NCI-H1417 (cell line): ENCODE measurements at places on chromosomes 12 and 14.

- DNase-seq: no peak
Observed at GRCh38 chr12:11768233-11768965, 118.9 kb downstream of the ETV6 start.

GRCh38 chr12:30010071-30011052 lies 226.6 kb upstream of the TMTC1 start:
- no peak for DNase-seq

- DNase-seq: no peak
Observed at GRCh38 chr14:68948686-68949600, 30.2 kb downstream of the ACTN1 start.

DNA sequence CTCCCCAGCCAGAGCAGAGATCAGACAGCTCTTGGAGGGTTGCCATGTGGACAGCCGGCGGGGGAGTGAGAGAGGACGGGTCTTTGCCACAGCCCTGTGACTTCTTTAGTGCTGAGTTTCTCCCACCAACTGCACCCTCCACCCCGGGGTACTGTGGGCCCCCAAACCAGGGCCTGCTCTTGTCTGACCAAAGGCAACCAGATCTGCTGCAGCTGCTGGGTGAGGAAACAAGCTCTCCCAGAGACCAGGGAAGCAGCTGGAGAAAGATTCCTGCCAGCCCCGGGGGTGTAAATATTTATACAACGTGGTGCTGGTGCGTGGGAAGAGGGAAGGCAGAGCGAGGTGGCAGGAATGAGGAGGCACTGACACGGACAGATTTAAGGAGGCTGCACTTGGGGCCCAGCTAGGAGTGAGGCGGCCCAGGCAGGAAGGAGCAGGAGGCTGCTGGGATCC lies 14.3 kb upstream of the ZFP36L1 start:
- no peak for DNase-seq

DNA sequence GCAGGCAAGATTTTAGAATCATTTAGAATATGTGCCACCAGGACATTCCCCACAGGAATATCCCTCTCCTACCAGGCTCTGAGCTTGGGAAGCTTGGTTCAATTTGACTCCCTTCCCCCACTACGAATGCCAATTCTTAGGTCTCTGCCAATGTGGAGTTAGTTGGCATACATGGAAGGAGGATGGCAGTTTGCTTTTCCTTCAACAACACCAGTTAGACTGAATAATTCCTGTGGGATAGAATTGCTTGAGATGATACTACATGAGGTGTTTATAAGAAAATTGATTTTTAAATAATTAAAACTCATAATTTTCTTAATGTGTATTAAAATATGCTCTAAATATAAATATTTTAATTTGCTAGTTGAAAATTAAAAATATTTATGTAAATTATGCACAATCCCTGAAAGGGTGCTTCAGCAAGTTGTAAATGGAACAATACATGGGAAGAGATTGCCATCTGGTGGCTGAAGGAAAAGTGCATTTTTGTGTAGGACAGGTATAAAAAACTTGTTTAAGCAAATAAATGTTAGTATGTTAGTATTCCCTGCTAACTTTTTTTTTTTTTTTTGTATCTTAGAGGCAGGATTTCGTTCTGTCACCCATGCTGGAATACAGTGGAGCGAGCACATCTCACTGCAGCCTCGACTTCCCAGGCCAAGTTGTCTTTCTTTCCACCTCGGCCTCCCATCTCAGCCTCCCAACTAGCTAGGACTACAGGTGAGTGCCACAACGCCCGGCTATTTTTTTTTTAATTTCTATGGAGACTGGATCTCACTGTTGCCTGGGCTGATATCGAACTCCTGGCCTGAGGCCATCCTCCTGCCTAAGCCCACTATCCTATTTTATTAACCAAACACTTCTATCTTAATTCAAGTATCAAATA lies 25.8 kb upstream of the STRAP start:
- DNase-seq: peak; percentile 62

- peak; percentile 80 for DNase-seq
Observed at GRCh38 chr12:3076730-3077571, at the start of gene TSPAN9. Gene TSPAN9 (plus strand): TSS chr12:3077379. CDS start chr12:3201194, 123,815 bp downstream.

DNA sequence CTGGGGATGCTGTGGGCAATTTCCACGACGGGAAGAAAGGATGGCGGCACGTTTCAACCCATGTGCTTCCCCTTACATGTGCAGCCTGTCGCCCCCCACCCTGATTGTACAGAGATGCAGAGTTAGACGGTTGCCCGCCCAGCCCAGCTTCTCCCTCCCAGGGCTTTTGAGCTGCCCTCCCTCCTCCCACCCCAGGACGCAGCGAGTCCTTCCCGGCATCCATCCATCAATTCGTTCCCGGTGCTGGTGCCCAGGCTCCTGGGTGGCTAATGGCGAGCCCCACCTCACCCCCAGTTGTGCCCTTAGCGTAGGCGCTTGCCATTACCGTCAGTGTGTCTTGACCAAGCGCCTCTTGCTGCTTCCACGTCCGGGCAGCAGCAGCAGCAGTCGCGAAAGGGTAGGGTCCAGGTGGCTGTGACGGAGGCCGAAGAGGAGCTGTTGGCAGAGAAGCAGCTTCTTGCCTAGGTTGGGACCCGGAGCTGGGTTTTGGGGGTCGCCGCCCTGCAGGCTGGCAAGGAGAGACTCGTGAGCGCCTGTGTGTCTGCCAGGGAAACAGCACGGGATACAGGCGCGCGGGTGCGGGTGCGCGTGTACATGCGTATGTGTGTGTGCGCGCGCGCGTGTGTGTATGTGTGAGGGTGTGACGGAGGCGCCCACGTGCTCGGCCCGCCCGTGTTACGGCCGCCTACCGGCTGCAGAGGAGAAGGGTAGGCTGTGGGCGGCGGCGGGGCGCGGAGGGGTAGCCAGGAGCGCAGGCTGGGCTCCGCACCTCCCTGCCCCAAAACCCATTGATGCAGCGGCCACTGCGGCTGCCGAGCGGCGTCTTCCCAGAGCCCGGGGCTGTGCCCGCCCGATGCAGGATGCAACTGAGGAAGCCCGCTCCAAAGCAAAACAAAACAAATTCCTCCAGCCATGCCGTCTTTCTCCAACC lies at the start of gene SLC6A15:
Gene SLC6A15 (minus strand): TSS at position 602 of the 931 bp plus-strand sequence. CDS start 20,679 bp downstream, outside the sequence.
- DNase-seq: peak; percentile 87

- peak; percentile 57 for DNase-seq
Observed at GRCh38 chr14:64293976-64294671, at the start of gene ESR2. Gene ESR2 (minus strand): TSS chr14:64294371. CDS start chr14:64282985, 11,386 bp downstream.
